ENCODE measurements at places on chromosomes 5 and 9. TPM values are rescaled to one million over a fixed set of nuclear protein-coding genes. Genes with fewer than 3 reads are reported as not detected.

DNA sequence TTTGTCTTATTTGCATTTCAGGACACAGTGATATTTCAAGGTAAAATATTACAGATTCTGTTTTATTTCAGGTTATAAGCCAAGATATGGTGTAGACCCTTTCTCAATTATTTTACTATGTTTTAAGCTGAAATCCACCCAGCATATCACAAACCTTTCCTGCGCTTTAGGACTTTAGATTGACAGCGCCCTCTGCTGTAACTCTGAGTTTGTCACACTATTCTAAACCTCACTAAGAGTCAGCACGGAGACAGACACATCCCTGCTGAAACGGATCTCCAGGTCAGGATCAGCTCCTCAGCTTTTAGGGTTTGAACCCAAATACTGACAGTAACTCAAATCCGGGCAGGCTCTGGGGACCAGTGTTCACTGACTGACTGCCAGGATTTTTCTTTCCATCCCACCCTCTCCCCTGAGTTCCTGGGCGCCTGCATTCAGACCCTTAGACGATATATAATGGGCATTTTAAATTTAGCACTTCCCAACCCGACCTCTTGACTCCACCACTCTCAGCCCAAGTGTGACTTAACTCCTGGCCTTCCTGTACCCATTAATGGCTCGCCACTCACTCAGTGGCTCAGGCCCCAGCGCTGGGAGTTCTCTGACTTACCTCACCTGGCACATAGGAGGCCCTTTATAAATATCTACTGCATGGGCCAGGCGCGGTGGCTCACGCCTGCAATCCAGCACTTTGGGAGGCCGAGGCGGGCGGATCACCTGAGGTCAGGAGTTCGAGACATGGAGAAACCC, 33.5 kb downstream of the TLX3 start:
- no peak overlapping the region for H3K27ac ChIP-seq
- peaks cover 5% of the 10 kb centered on the region for H3K27me3 ChIP-seq
- no peak overlapping the region for H3K4me3 ChIP-seq
- H3K4me1 ChIP-seq, result no peaks in the 10 kb centered on the region
- peak; percentile 61 for DNase-seq
- no peaks in the 10 kb centered on the region for H3K36me3 ChIP-seq

DNA sequence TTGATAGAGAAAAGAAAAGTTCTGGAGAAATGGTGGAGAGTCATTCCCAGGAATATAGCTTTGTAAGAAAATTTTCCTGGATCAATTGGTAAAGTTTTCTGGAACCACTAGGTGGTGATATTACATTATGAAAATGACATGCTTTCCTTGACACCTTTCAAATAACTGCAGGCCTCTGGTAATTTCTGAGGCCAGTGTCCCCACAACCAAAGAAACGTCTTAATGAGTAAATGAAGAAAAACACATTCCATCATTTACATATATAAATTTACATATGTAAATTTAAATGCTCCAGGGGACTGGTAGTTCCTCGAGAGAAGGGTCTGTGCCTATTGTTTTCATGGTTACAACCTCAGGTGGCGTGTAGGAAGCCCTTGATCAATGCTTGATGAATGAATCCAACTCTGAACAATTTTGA, 17.2 kb upstream of the RGS3 start:
- no peaks in the 10 kb centered on the region for H3K36me3 ChIP-seq
- H3K4me1 ChIP-seq, result no peaks in the 10 kb centered on the region
- no peaks in the 10 kb centered on the region for H3K27me3 ChIP-seq

The DMAC1 gene
- 19.7 TPM for total RNA-seq

- H3K36me3 ChIP-seq, result no peaks in the 10 kb centered on the region
- no peaks in the 10 kb centered on the region for H3K27me3 ChIP-seq
- no peaks in the 10 kb centered on the region for H3K4me1 ChIP-seq
- no peak for DNase-seq
Measured at GRCh38 chr9:133304158-133304470, 29.1 kb upstream of the ABO start.

DNA sequence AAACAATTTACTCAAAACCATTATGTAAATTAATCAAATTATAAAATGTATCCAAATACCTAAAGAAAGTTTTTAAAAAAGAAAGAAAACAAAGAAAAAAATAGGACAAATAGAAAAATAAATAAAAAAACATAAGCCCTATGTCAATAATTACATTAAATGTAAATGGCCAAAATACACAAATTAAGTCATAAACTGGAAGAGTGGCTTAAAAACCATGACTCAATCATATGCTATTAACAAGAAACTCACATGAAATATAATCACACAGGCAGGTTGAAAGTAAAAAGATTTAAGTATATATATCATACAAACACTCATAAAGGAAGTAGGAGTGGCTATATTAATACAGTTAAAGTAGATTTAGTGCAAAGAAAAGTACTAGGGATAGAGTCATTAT, 95.3 kb downstream of the PRELID2 start:
- H3K4me1 ChIP-seq, result no peaks in the 10 kb centered on the region
- no peaks in the 10 kb centered on the region for H3K27me3 ChIP-seq
- H3K4me3 ChIP-seq, result no peak overlapping the region
- no peak for DNase-seq
- H3K36me3 ChIP-seq, result no peaks in the 10 kb centered on the region

GRCh38 chr5:43227655-43228054, 35.6 kb downstream of the NIM1K start:
- H3K4me3 ChIP-seq, result no peak overlapping the region
- H3K27ac ChIP-seq, result no peak overlapping the region
- no peaks in the 10 kb centered on the region for H3K4me1 ChIP-seq

- no peak for DNase-seq
- no peaks in the 10 kb centered on the region for H3K4me1 ChIP-seq
- H3K4me3 ChIP-seq, result no peak overlapping the region
- H3K36me3 ChIP-seq, result no peaks in the 10 kb centered on the region
Measured at GRCh38 chr9:115717298-115717697, 436.3 kb upstream of the PAPPA start.
